KBM-7 (cell line): ENCODE measurements at places on chromosomes 11 and 22.

DNA sequence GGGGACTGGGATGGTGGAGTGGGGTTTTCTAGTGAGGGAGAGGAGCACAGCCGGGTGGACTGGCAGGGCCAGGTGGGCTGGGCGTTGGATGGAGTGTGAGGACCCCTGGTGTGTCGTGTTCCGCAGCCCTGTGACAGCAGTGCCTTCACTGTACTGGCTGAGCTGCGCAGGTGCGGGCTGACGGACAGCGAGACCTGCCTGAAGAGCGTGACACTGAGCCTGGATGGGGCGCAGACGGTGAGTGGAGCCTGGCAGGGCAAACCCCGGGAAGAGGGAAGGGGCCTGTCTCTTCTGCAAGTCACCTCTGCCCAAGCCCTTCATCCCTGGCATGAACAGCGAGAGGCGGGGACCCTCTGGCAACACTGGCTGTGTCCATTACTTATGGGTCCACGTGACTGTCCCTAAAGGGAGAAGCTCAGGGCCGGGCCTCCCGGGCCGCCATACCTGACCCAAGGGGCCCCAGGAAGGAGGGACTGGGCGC lies 10.0 kb downstream of the MUC5AC start:
- DNase-seq, result no peak

GRCh38 chr11:66020618-66021357 lies 5.5 kb downstream of the CATSPER1 start:
- DNase-seq, result peak; percentile 49

DNA sequence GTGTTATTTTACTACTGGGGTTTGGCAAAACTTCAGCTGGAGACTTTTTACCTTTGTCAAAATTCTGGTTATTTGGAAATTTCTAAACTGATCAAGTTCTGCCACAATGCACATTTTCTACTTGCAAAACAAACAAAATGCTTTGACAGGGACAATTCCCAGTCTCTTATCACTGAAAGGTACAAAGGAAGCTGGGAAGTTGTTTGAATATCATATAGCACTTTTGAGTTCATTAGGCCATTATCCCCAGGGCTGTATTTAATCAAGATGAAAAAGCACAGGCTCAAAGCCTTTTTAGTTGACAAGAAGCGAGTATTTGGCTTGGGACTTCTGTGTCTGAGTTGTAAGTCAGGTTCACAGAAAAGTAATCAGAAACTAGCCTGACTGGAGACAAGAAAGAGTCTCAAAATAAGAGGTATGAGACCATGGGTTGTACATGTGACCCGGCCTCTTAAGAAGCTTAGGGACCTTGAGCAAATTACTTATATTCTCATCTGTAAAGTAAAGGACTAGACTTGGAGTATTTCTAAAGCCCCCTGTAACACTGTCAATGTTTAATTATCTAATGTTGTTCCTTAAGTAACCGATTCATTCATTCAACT lies 2.9 kb upstream of the HORMAD2 start:
- DNase-seq, result no peak

DNA sequence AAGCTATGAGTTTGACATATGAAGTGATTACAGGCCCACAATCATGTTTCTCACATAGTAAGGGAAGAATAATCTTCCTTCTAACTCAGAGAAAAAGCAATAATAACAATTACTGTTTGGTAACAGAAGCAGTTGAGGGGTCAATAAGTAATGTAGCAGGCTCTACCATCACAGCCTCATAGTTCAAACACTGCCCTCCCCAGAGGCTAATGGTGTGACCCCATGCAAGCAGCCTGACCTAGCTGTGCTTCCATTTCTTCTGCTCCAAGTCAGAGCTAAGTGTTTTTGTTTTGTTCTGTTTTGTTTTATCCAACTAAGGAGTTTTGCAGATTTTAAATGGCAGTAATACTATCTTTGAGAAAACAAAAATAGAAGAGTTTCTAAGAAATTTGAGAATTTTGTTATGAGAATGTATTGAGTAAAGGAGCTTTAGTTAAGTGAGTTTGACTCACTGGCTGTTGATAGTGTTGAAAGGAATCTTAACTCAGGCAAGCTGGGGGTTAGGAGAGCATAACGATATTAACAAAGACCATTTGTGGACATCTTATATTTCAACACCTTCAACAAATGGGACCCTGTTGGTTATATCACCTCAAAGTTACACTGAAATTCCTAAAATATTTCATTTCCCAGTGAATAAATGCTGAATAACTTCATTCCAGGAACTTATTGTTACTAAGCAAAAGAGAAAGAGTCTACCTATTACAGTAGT lies 48.5 kb downstream of the GUCY1A2 start:
- no peak for DNase-seq

DNA sequence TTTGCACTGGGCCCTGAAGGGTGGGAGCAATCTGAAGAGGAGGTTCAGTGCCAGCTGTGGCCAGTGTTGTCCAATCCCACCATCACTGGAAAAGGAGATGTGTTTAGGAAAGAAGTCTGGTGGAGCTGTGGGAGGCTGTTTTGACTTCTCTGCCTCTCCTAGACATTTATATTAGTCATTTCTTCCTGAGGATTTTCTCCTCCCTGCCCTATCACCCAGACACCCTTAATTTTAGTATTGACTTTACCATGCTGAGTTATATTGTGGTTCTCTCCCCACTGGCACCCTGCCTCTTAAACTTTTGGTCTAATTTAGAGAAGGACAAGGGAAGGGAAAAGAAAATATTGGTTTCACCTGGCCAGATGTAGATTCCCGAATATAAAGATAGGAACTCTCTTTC lies 159.1 kb downstream of the WNT11 start:
- DNase-seq, result no peak

- DNase-seq, result peak; percentile 93
Observed at GRCh38 chr11:47917599-47918369, 62.6 kb upstream of the PTPRJ start.

- DNase-seq, result no peak
Observed at GRCh38 chr11:57240757-57241156, 3.7 kb upstream of the APLNR start.

GRCh38 chr22:28051787-28052356 lies 132.8 kb upstream of the PITPNB start:
- peak; percentile 66 for DNase-seq
